AG09319 (cell line): ENCODE measurements at places on chromosomes 16 and 17.

- DNase-seq: no peak
These were observed 31.9 kb downstream of the CDK5R1 start for GRCh38 chr17:32518646-32519227.

- no peak for DNase-seq
These were observed 19.5 kb upstream of the GAS7 start for GRCh38 chr17:10217916-10218315.

GRCh38 chr17:68052810-68053209, 17.3 kb downstream of the KPNA2 start:
- DNase-seq: no peak

DNA sequence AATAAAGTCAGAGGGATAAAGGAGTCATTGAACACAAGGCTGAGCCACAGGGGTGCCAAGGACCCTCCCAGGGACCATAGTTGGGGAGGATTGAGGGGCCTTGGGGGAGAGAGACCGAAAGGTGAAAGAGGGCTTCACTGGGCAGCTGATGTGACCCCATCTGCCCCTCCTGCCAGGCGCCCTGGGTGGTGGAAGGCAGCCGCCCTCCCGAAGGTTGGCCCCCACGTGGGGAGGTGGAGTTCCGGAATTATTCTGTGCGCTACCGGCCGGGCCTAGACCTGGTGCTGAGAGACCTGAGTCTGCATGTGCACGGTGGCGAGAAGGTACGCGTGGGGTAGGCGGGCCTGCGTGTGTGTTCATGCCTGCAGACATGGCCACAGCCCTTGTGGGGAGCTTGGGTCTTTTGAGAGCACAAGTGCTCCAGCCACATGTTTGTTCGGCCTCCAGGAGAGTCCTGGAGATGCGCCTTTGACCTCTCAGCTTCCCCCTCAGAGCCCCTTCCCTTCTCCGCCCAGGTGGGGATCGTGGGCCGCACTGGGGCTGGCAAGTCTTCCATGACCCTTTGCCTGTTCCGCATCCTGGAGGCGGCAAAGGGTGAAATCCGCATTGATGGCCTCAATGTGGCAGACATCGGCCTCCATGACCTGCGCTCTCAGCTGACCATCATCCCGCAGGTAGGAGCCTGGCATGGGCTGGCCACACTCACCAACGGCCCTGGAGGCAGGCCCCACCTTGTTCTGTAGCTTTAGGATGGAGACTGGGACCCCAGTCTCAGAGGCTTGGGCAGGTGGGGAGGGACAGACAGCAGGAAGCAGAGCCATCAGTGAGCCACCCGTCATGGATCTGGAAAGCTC, 24.1 kb downstream of the ANKRD40 start:
- no peak for DNase-seq

DNA sequence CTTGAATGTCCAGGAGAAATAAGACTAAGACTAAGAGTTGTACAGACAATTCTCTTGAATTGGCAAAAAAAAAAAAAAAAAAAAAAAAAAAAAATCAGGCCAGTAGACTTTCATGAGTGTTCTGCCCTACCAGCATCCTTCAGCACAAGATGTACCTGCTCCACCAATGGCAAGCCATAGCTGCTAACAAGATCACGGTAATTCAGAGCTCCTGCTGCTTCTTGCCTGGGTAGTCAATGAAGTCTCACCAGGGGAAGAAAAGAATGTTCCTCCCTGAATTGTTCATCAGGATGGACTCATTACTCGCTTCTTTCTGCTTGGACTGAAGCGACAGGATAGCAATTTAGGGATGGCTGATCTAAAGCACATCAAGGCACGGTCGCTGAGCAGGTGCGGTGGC, 31.1 kb upstream of the APOH start:
- no peak for DNase-seq

DNA sequence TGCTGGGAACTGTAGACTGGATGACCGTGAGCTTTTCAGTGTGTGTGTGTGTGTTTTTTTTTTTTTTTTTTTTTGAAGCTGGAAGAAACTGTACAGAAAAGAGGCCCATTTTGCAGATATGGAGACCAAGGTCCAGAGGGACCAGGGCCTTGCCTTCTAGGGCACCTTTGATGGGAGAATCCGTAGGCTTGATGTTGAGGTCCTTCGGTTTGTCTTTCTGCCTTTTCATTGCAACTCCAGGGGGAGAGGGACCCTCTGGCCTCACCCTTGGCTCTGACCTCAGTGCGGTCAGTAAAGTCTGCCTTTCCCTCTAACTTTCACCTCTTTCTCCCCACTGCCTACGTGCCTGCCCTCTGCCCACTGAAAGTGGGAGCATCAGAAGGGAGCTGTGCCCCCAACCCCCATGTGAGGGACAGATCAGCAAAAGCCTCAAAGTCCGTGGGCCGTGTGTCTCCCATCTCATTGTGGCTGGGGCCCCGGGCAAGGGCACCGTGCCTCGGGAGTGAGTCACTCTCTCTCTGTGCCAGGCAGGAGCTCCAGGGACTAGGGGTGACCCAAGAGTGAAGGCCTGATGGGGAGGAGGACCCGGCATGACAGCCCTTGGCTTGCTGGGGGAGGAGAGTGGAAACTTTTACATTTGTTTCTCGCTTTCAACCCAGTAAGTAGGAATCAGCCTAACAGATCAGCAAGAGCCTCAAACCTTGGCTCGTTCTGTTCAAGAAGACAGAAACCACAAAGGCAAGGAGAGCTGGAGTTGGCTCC, 123.6 kb downstream of the CMIP start:
- peak; percentile 24 for DNase-seq

GRCh38 chr16:822909-823297, 22.4 kb upstream of the GNG13 start:
- DNase-seq: no peak

- no peak for DNase-seq
These were observed 3.5 kb upstream of the CNEP1R1 start for GRCh38 chr16:50021544-50021943.

DNA sequence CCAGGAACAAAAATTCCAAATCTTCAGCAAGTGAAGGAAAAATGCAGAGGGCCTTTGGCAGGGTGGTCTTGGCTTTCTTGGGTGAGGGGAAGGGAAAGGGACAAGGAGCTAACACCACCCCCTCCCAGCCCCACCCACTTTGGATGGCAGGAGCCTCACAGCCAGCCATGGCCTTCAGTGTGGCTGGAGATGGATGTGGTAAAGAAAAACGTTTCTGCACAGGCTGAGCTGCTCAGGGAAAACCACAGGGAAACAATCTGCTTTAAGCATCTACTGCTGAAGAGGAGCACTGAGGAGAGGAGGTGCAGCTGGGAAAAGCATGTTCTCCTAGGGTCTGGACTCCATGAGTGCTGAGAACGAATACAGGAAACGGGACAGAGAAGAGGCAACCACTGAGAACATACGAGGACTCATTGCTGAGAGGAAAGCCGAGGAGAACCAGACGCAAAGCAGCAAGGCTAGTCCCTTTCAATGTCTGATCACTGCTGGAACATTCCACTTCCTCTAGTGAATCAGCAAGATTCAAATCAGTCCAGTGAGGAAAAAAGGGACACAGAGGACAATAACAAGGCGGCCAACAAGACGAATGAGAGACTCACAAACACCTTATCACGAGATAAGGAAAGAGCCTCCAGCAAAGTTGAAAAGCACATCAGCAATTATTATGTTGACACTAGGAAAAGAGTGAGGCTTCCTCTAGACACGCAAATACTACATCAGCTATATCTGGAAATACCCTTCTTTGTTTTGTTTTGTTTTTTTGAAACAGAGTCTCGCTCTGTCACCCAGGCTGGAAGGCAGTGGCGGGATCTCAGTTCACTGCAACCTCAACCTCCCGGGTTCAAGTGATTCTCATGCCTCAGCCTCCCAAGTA, 41.7 kb downstream of the ZZEF1 start:
- DNase-seq: no peak

DNA sequence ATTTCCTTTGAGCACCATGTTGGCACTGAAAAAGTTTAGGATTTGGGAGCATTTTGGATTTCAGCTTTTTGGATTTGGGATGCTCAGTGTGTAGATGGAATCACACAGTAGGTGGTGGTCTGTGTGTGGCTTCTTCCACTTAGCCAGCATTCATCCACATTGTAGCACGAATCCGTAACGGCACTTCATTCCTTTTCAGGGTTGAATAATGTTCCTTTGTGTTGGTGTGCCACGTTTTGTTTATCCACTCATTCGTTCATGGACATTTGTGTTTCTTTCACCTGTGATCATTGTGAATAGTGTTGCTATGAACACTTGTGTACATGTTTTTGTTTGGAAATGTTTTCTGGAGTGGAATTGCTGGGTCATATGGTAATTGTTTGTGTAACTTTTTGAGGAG, 85.1 kb downstream of the RAP1GAP2 start:
- DNase-seq: no peak

DNA sequence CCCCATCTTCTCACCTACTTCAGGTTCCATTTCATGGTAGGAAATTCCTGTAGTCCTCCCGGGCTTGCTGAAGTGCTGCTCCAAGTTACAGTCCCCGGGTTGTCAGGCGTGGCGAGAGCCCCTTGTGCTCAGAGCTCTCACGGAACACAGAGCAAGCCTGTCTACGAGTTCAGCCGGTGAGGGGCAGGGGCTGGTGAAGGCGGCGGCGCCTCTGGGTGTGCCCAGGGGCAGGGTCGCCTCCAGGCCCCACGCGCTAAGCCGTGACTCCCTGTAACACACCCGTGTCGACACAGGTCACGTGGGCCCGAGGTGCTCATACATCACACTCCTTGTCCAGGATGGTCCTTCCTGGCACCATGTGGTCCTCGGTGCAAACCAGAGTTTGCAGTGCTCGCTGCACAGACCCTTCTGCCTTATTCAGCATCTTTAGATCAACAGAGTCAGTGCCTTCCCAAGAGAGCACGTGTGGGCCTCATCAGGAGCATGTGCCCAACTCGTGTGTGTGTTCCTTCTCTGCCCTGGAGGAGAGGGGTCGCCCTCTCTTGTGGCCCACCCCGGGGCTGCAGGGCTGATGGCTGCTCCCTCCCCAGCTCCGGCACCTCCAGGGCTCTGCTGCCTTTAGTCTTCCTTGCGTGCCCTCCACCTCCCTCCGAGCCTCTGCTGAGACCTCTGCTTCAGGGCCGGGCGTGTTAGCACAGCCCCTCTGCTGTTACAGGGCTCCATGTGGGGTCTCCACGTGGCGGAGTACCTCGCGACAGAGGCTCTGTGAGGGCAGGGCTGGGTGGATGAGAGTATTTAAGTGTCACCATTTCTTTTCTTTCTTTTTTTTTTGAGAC, 51.2 kb downstream of the WDR45B start:
- DNase-seq: no peak

- DNase-seq: no peak
These were observed 55.6 kb upstream of the CIBAR2 start for GRCh38 chr16:85167589-85168537.

DNA sequence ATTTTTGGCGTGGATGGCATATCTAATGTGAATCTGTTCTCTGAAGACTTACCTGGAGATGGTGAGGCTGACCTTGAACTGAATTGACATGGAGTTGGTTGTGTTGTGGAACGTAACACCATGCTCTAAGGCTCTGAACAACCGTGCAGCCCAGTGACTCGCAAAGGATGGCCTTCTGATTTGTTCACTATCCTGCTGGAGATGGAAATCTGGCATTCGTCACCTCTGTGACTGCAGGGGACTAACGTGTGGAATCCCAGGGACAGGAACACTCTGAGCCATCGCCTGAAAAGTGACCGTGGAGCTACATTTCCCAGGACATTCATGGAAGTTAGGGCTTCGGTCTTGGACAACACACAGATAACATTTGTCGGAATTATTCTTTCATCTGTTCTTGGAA, 61.1 kb downstream of the BANP start:
- DNase-seq: no peak

DNA sequence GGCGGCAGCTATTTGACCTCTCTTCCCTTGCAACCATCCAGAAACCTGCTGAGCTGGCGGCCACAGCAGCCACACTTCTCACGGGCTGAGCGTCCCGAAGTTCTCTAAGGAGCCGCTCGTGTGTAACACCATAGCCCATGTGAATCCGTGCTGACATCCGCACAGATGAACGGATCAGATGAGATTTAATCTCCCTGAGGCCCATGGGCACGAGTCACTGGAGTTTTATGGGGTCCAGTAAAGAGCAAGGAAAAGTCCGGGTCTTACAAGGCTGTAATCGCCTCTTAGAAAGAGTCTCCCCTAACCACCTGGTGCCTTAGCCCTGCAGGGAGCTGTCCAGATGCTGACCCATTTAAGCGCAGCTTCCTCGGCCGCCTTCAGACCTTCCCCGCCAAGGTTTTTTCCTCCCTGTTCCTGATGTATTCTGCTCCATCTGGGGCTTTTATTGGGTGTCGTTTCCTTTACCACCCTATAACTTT, 5.5 kb upstream of the CACNG5 start:
- DNase-seq: peak; percentile 22

DNA sequence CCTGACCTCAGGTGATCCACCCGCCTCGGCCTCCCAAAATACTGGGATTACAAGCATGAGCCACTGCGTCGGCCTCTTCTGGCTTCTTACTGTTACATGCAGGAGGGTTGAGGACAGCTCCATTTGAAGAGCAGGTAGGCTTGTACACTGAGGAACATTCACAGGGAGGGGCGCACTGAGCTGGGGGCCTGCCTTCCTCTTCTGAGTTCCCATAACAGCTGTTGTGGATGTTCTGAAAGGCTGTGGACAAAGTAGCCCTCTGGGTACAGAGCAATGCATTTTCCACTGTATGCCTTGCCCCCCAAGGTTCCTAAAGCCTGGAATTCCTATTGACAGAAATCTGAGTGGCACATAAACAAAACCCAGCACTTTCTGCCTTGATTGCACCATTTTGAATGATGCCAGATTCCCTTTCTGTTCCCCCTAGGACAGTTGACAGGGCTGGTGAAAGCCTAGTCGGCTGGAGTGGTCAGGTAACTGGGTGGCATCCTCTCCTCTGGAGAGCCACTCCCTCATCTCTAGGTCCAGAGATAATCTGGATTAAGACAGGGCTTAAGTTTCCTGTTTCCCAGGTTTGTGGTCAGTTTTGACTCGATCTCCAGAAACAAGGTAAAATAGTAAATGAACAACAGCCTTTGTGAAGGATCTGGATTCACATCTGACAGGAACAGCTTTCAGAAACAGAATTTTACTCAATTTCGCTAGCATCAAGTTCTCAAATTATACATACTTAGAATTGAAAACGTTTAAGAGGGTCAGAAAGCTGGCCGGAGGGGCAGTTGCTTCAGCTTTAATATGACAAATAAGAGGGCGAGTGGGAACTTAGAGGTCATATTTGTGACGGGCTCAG, 1.3 kb upstream of the CDK5R1 start:
- DNase-seq: no peak

DNA sequence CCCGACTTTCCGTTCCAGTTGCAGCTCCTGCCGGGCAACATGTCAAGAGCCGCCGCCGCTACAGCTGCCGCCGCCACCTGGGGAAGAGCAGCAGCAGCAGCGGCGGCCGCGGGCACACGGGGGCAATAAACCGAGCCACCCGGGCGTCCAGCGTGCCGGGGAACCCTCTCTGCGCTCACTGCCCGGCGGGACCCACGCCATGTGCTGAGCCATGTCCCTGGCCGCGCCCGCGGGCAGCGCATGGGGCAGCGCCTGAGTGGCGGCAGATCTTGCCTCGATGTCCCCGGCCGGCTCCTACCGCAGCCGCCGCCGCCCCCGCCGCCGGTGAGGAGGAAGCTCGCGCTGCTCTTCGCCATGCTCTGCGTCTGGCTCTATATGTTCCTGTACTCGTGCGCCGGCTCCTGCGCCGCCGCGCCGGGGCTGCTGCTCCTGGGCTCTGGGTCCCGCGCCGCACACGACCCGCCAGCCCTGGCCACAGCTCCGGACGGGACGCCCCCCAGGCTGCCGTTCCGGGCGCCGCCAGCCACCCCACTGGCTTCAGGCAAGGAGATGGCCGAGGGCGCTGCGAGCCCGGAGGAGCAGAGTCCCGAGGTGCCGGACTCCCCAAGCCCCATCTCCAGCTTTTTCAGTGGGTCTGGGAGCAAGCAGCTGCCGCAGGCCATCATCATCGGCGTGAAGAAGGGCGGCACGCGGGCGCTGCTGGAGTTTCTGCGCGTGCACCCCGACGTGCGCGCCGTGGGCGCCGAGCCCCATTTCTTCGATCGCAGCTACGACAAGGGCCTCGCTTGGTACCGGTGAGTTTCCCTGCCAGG, 604 bp downstream of the HS3ST3B1 start:
- no peak for DNase-seq
